PC-3 (cell line): ENCODE measurements at places on chromosomes 16 and 17. TPM values are rescaled to one million over a fixed set of nuclear protein-coding genes. Genes with fewer than 3 reads are reported as not detected.

DNA sequence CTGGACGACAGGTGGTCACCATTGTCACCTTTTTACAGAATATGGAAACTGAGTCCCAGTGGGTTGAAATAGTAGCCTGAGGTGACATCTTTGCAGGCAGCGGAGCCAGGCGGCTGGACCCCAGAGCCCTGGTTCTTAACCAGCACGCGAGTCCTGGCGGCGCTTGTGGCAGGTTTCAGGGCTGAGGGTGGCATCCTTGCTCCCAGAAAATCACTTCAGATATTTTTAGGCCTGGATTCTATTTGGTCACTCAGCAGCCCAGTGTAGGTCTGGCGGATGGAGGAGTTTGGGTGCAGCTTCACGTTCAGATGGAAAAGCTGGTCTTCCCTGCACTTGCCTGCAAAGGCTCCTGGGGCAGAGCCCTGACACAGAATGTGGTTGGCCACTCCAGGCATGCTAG, 354.0 kb downstream of the SNX29 start:
- H3K4me3 ChIP-seq = no peak overlapping the region
- no peaks in the 10 kb centered on the region for H3K4me1 ChIP-seq
- no peak for DNase-seq
- H3K27ac ChIP-seq = no peak overlapping the region
- no peaks in the 10 kb centered on the region for H3K36me3 ChIP-seq

Gene ZNF750
- not detected in 2 replicates for total RNA-seq

DNA sequence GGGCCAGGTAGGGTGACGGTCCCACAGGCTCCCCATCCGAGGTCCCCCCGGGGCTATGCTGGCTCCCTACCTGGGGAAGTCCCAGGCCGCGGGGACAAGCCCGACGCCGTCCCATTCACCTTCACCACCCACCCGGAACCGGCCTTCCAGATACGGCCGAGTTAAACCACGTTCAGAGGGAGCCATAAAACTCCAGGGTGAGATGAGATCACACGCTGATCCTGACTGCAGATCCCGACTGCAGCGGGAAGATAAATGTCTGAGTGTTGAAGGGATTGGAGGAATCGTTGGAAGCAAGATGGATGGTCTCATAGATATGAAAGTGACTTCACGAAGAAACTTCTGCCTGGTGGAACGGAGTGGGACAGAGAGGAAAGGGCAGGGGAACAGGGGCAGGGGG, 13.6 kb upstream of the C1QTNF8 start:
- H3K4me1 ChIP-seq = no peaks in the 10 kb centered on the region
- H3K27me3 ChIP-seq = peaks cover 37% of the 10 kb centered on the region
- H3K27ac ChIP-seq = no peak overlapping the region
- H3K4me3 ChIP-seq = no peak overlapping the region
- no peaks in the 10 kb centered on the region for H3K36me3 ChIP-seq
- no peak for DNase-seq

Gene CACNG4
- total RNA-seq = 1.7 and 2.4 TPM in 2 replicates

DNA sequence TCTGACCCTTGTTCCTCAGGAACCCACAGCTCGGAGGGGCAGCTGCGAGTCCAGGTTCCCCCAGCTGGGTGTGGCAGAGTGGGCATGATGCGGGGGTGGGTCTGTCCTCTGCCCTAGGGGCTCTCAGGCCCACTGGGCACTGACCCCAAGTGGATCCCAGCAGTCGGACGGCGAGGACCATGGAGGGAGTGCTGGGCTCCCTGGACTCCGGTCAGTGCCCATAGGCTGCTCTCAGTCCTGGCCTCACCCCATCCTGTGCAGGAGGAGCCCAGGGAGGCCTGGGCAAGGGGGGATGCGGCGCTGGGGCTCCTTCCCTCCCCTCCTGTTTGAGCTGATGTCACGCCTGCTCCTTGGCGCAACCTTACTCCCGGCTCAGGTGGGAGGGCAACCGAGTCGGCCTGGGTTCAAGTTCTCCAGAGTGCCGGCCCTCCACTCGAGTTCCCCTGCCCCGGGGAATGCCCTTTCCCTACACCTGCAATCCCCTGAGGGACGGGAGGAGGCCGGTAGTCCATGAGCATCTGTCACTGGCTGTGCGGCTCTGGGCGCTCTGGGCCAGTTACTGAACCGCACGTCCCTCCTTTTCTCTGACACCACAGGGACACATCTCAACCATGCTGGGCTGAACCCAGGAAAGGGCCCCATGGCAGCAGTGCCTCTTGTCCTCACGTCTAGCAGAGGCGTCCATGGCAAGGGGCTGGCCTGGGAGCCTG, 52.6 kb upstream of the ACSF3 start:
- H3K36me3 ChIP-seq = no peaks in the 10 kb centered on the region
- no peak overlapping the region for H3K27ac ChIP-seq
- DNase-seq = no peak
- H3K27me3 ChIP-seq = no peaks in the 10 kb centered on the region
- no peaks in the 10 kb centered on the region for H3K4me1 ChIP-seq
- H3K4me3 ChIP-seq = no peak overlapping the region

DNA sequence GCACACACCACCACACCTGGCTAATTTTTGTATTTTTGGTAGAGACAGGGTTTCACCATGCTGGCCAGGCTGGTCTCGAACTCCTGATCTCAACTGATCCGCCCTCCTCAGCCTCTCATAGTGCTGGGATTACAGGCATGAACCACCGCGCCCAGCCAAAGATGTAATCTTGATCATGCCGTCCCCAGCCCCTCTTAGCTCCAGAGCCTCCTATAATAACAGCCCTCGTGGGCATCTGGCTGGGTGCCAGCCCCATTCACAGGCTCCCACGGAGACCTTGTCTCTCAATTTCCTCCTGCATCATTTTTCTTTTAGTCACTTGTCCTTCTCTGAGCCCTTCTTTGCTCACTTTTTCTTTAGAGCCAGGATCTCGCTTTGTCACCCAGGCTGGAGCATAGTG, 94.2 kb downstream of the KATNIP start:
- no peaks in the 10 kb centered on the region for H3K27me3 ChIP-seq
- no peaks in the 10 kb centered on the region for H3K4me1 ChIP-seq
- DNase-seq = no peak

GRCh38 chr17:74453665-74454196, 12.7 kb upstream of the CD300A start:
- peaks cover 3% of the 10 kb centered on the region; the same call in 1 of the 2 replicates for H3K36me3 ChIP-seq
- H3K27me3 ChIP-seq = no peaks in the 10 kb centered on the region
- no peak overlapping the region for H3K27ac ChIP-seq
- H3K4me3 ChIP-seq = peak overlapping the region; percentile 74
- peak; percentile 88 for DNase-seq
